ENCODE measurements at places on chromosomes 5 and 9. TPM values are rescaled to one million over a fixed set of nuclear protein-coding genes. Genes with fewer than 3 reads are reported as not detected.

Gene NR2F1-AS1
- total RNA-seq: not detected

Gene PCDHB16
- 0.14 TPM for total RNA-seq

Gene SPATA31C1
- not detected for total RNA-seq

Gene CDX1
- not detected for total RNA-seq

Gene GRIA1
- not detected for total RNA-seq

Gene NCBP1
- total RNA-seq: 25.3 TPM

Gene CDH6
- 11.3 TPM for total RNA-seq

Gene TRPM3
- total RNA-seq: not detected

Gene UBE2QL1
- total RNA-seq: not detected

Gene C9orf153
- total RNA-seq: not detected

Gene ACTBL2
- 0.35 TPM for total RNA-seq

Gene PLAC8L1
- not detected for total RNA-seq

Gene OR1Q1
- total RNA-seq: not detected

Gene MAP1B
- 2.2 TPM for total RNA-seq

Gene C5orf58
- total RNA-seq: not detected

Gene CER1
- total RNA-seq: not detected

Gene KIAA0825
- 2.0 TPM for total RNA-seq

Gene BSPRY
- 15.3 TPM for total RNA-seq

Gene NOTCH1
- total RNA-seq: 124 TPM

Gene PPP2R2B
- total RNA-seq: not detected

Gene PCDHGA5
- total RNA-seq: 0.07 TPM

Gene LRRC19
- not detected for total RNA-seq
